Stimulated activated CD4-positive, alpha-beta T cell treated with anti-CD3 and anti-CD28 coated beads, Interleukin-15, amount 100 ng/mL, for 48 hours (primary cell): ENCODE measurements at places on chromosomes 12 and 14.

- DNase-seq: no peak
Measured at GRCh38 chr12:14635776-14636175, 60.6 kb downstream of the GUCY2C start.

DNA sequence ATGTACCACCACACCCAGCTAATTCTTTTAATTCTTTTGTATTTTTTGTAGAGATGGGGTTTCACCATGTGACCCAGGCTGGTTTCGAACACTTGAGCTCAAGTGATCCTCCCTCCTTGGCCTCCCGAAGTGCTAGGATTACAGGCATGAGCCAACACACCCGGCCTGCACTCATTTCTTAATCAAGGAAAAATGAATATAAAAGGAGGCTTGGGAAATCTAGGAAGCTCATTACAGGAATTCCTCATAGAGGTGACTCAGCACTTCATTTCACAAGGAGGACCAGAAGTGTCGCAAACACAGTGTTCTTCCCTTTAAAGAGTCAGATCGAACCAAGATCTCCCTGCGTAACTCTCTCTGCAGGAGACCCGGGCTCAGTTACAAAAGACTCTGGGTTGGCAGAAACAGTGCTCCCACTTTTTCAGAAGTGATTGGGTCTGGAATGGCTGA is 30.3 kb downstream of the NFKBIA start:
- DNase-seq: no peak

DNA sequence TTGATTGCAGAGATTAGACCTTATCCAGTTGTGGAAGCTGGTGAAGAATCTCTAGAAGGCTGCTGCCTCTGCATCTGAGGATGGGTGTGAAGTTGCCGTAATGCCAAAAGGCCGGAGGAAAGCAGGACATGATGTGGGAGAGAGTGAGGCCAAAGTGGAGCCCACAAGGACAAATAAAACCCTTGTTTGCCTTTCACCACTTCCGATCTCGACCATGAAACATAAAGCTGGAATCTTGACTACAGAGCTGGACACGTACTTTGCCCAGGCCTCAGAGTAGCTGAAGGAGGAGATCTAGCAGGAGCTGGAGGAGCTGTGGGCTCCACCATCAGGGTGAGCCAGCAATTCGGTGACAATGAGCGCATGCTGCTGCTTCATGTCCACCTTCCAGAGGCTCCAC is 5.0 kb upstream of the CACNA1C start:
- no peak for DNase-seq

GRCh38 chr12:124963211-124963610 is 25.7 kb downstream of the DHX37 start:
- no peak for DNase-seq

- no peak for DNase-seq
Measured at GRCh38 chr14:90551070-90551704, 154.4 kb downstream of the CALM1 start.

- DNase-seq: no peak
Measured at GRCh38 chr14:54737132-54737711, 165.4 kb downstream of the GCH1 start.

- no peak for DNase-seq
Measured at GRCh38 chr14:58272588-58273372, 25.6 kb upstream of the ARID4A start.

- DNase-seq: no peak
Measured at GRCh38 chr12:40832668-40833067, 140.4 kb downstream of the CNTN1 start.

- DNase-seq: peak; percentile 85
Measured at GRCh38 chr12:4271717-4272423, 1.7 kb upstream of the CCND2 start.
